ENCODE measurements at places on chromosomes 5 and 9. TPM values are rescaled to one million over a fixed set of nuclear protein-coding genes. Genes with fewer than 3 reads are reported as not detected.

DNA sequence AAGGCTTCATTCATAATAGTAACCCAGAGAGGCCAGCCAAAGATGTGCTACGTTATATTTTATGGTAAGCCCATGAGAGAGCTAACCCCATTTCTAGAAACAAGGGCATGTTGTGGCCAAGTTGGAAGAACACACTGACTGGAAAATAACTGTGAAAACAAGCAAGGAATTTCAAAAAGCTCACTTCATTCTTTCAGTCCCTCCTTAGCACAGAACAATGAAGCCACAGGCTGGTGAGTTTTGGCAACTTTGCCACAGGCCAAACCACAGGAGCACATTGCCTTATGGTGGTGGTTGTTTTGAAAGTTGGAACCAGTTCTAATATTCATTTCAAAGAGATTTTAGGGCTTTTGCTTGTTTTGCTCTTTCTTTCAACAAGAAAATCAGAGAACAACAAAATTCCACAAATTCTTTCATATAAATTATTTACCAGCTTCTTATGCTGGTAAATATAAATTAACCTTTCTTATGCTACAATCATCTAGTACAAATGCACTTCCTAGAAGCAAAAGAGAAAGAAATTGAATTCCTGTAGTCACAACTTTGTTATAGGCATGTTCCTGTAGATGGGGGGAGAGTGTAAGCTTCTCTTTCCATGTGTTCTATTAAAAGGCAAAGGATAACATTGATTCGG, 225.4 kb upstream of the RFX3 start:
- DNase-seq: no peak

- DNase-seq: no peak
These were observed 21.8 kb downstream of the MTMR12 start for GRCh38 chr5:32290922-32291321.

DNA sequence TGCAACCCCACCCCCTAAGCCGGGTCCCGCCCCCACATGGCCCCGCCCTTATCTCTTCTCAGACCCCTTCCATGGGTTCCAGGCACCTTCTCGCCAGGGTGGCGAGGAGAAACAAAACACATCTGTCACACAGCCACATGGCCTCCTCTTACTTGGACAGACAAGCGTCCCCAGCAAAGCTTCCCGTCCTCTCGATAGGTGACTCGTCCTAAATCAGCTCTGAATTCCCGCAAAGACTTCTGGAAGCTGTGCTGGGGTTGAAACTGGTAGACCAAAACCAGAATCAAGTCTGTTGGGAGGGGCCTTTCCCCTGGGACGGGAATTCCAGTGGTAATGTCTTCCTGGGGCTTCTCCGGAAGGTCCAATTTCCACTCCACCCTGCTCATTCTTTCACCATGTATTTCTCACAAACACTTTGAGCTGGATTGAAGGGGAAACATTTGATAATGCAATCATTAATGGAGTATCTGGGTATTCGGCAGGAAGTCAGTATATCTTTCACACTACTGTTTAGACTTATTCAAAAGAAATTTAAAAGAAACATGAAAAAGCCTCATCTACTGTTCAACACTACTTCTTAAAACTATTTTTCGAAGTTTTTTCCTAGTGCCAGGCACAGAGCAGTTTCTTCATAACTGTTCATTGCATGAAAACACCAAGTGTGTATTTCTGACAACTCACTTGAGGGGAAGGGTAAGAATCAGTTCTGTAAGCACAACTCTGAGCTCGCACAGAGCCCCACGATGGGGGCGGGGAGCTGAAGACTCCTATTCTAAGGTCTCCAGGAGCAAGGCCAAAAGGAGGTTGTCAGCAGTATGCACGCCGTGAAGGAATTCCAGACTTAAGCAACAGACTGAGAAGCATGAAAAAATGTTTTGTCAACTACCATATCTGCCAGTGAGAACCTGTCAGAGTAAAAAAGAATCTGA, 644 bp upstream of the CTNNAL1 start:
- peak; percentile 49 for DNase-seq

The ASS1 gene
- total RNA-seq: 2.0 TPM

The PTBP3 gene
- total RNA-seq: 73.2 TPM

Measured in endothelial cell of umbilical vein (primary cell).